IMR-90 (cell line): ENCODE measurements at places on chromosomes 6 and 20. TPM values are rescaled to one million over a fixed set of nuclear protein-coding genes. Genes with fewer than 3 reads are reported as not detected.

Gene POPDC3
- 25.8 and 29.4 TPM in 2 replicates for total RNA-seq

Gene MCCD1
- total RNA-seq = not detected in 2 replicates

Gene SPATA25
- 0.18 TPM in 1 of 2 replicates, not detected in the other for total RNA-seq

DNA sequence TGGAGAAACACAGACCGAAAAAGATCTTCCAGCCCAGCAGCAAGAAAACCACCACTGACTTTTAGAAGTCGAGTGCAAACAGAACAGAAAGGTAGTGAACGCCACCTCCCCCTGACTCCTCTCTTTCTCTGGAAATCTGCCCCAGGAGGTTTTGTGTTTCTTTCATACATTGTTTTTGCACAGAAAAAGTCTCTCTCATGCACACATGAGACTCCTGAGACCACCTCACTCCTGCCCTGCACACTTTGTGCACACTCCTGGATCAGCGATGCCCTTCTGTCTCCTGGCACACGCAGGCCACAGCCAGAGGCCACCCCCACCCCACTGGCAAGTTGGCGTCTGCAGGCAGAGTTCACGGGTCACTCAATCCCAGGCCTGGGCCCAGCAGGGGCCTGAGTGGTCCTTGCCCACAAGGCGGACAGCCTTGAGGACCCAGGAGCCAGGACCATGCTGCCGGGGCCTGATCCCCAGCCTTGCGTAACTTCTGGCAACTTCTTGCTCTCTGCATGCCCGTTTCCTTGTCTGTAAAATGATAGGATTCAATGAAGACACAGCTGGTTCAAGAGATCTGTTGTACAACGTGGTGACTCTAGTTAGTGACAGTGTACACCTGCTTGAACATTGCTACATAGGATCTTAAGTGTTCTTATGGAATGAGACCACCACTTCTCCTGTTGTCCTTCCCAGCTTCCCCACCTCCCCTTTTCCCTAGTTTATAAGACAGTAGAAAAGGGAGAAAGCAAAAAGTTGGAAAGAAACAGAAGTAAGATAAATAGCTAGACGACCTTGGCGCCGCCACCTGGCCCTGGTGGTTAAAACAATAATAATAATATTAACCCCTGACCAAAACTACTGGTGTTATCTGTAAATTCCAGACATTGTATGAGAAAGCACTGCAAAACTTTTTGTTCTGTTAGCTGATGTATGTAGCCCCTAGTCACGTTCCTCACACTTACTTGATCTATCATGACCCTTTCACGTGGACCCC, 30.2 kb upstream of the CST7 start:
- H3K4me1 ChIP-seq = no peaks in the 10 kb centered on the region
- DNase-seq = no peak
- H3K36me3 ChIP-seq = no peaks in the 10 kb centered on the region
- no peak overlapping the region for H3K27ac ChIP-seq
- H3K27me3 ChIP-seq = peaks cover 20% of the 10 kb centered on the region; the same call in 1 of the 2 replicates
- H3K4me3 ChIP-seq = no peak overlapping the region

DNA sequence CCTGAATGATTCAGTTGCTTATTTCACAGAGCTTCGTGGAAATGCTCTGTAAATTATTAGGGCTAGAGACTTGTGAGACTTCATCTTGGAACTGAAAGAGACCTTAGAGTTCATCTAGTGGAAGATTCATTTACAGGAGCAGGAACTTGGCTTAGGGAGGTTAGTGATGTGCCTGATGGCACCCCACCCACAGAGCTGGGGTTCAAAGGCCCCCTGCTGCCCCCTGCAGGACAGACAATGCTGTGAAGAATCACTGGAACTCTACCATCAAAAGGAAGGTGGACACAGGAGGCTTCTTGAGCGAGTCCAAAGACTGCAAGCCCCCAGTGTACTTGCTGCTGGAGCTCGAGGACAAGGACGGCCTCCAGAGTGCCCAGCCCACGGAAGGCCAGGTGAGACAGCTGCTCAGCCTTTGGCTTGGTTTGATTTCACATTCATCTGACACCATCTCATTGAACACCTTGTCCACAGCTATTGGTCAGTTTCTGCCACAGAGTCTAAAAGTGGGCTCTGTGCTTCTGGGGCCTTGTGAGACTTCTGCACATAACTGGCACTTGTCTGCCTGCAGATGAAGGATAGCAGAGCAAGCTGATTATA, 25.1 kb downstream of the MYBL2 start:
- no peaks in the 10 kb centered on the region for H3K27me3 ChIP-seq
- peak; percentile 18 for DNase-seq
- H3K36me3 ChIP-seq = peaks cover 2% of the 10 kb centered on the region; the same call in 1 of the 2 replicates
- no peaks in the 10 kb centered on the region for H3K4me1 ChIP-seq
- H3K27ac ChIP-seq = no peak overlapping the region

DNA sequence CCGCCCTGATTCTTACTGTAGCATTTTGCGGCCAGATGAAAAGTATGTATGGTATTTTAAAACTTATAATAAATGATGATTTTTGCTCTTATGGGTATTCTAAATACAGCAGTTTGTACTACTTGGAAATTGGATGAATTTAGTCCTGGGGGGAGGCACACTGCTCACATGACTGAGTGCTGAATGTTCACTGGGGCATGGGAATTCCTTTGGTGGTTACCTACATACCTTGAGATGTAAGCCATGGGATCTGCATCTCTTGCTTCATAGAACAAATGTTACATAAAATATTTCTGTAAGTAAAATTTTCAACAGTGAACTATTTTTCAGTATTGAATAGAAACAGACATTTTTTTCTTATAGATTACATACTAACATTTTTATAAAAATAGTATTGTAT, 71.1 kb downstream of the FIG4 start:
- no peaks in the 10 kb centered on the region for H3K36me3 ChIP-seq
- no peak overlapping the region for H3K4me3 ChIP-seq
- no peak overlapping the region for H3K27ac ChIP-seq

DNA sequence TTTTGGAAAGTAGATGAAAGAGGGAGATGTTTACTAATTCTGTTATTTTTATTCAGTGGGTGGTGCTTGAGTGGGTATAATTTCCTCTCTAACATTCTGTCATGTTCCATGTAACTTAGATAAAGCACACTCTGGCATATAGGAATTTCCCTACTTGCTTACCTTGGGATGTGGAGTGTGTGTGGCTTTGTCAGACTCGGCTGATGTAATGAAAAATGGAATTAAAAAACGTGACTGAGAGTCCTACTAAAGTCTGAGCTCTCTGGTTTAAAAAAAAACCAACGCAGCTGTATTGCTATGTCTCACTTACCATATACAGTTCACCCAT, 98.3 kb downstream of the JARID2 start:
- H3K4me3 ChIP-seq = no peak overlapping the region
- H3K27me3 ChIP-seq = no peaks in the 10 kb centered on the region
- no peak for DNase-seq

DNA sequence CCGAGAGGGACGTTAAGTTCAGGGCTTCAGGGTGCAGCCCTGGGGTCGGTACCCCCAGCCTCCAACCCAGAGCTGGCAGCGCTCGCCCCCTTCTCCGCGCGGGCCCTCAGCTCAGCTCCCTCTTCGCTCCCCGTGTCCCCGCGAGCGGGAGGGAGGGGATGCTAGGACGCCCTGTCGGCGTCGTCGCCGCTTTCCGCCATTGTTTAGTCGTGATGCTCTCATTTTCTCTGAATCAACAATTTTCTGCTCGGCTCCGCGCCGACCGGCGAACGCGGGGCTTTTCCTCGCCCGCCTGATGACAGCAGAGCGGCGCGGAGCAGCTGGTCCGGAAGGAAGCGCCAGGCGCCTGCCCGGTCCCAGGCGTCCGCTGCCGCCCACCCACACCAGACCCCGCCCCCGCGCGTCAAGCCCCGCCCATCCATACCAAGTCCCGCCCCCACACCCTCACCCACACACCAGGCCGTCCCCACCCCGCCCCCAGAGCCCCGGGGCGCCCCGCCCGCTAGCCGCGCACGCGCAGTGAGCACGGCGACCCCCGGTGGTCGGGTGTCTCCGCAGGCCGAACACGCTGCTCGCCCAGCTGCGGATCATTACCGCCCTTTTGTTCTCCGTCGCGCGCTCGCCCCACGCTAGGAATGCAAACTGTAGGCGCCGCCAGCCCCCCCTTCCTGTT, 50.1 kb upstream of the SLC32A1 start:
- H3K27ac ChIP-seq = no peak overlapping the region; the same call in 1 of the 2 replicates
- H3K27me3 ChIP-seq = peaks cover 5% of the 10 kb centered on the region; the same call in 1 of the 2 replicates
- no peaks in the 10 kb centered on the region for H3K36me3 ChIP-seq
- no peaks in the 10 kb centered on the region for H3K4me1 ChIP-seq
- H3K4me3 ChIP-seq = peak overlapping the region; percentile 62

DNA sequence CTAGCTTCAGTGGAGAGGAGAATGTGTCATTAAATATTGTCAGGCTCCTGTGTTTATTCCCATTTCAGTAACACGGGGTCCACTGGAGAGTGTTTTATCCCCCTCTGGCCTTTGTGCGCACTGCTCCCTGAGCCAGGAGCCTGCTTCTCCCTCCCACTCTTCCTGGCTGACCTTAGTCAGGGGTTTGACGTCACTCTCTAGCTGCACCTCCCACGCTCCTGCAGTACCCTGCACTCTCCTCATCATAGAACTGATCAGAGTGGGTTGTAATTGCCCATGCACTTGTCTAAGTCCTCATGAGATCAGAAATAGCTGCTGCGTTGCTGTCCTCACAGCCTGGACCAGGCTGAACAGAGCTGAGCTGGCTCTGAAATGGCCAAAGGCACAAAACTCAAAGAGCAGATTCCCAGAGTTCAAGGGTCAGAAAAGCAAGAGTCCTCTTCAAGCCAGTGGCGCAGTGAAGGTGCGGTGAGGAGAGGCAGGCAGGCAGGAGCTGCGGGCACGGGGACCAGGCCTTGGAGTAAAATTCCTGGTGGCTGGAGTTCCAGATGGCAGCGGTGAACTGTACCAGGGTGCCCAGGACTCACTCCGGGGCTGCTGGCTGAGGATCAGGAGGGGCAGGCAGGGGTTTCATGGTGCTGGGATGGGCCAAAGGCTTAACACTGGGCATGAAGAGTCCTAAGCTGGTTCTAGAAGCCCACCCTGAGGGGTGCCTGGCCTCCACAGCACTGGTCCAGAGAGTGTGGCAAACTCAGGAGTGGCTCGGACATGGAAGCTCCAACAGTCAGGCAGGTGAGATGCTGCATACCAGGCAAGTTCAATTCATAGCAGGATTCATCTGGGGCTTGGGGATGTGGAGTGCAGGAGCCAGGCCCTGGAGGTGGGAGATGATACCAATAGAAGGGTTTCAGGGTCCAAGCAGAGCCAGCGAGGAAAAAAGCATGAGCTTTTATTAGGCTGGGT, 170.9 kb downstream of the SCP2D1 start:
- no peaks in the 10 kb centered on the region for H3K36me3 ChIP-seq
- H3K27me3 ChIP-seq = no peaks in the 10 kb centered on the region
- no peak overlapping the region for H3K4me3 ChIP-seq
- H3K4me1 ChIP-seq = no peaks in the 10 kb centered on the region

DNA sequence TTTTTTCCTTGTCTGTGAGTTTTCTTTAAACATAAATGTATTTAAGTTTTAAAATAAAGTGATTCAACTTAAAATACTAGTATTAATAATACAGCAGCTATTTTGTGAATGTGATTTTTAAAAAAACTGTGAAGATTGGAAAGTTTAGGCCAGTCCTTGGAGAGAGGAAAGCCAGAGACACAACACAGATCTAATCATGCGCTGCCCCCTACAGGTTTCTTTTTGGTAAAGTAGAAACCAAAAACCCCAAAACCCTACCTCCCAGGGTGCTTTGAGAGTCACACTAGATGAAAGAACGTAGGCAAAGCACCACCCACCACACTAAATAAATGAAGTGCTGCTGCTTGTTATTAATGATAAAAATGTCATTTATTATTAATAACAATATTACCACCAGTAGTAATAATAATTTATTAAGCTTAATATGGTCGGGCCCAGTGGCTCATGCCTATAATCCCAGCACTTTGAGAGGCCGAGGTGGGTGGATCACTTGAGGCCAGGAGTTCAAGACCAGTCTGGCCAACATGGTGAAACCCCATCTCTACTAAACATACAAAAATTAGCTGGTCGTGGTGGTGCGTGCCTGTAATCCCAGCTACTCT, 33.7 kb downstream of the SLC9A8 start:
- peaks cover 17% of the 10 kb centered on the region for H3K36me3 ChIP-seq
- peaks cover 2% of the 10 kb centered on the region; the same call in 1 of the 2 replicates for H3K4me1 ChIP-seq
- no peak overlapping the region for H3K27ac ChIP-seq
- no peak overlapping the region for H3K4me3 ChIP-seq
- peak; percentile 58 for DNase-seq
